Stomach (tissue), 19 donors: ENCODE measurements at places on chromosomes 7 and 10. TPM values are rescaled to one million over a fixed set of nuclear protein-coding genes. Genes with fewer than 3 reads are reported as not detected.

DNA sequence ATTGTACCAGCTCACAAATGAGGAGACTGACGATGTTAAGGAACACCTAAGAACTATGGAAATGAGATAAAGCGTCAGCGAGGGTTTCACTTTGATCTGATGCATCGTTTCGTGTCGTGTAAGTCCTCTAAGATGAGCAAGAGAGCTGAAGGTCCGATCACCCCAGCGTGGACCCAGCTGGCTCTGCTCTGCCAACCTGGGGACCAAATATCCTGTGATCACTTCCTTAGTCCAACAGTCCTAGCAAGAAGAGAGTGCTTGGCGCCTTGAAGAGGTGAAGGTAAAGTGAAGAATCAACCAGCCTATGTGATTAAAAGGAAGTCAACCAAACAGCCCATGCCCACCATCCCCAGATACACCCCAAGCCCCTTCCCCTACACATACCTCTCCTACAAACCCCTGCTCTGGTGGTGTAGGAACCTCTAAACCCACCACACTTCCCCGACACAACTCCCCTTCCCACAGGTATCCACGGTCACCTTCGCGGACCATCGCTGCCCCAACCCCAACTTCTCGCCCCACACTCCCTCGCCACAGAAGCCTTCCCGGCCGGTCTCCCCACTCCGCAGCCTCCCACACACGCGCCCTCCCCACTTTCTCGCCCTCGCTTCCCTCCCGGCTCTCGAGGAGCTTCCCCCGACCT lies 722 bp downstream of the UPF2 start:
- H3K27me3 ChIP-seq = no peaks in the 10 kb centered on the region
- peak overlapping the region; percentile 91 for H3K27ac ChIP-seq
- peak overlapping the region; percentile 99 for H3K4me3 ChIP-seq
- no peak for DNase-seq
- H3K4me1 ChIP-seq = peaks cover 6% of the 10 kb centered on the region

GRCh38 chr7:37448636-37449361 lies at the start of gene ELMO1:
Gene ELMO1 (minus strand): TSS chr7:37448864. CDS start chr7:37342690, 106,174 bp downstream.
- H3K4me1 ChIP-seq = peaks cover 13% of the 10 kb centered on the region
- DNase-seq = peak; percentile 92
- H3K27ac ChIP-seq = peak within 1 kb of the TSS; percentile 95
- H3K27me3 ChIP-seq = peaks cover 41% of the 10 kb centered on the region

Gene CCDC3
- 4.8 TPM for total RNA-seq

DNA sequence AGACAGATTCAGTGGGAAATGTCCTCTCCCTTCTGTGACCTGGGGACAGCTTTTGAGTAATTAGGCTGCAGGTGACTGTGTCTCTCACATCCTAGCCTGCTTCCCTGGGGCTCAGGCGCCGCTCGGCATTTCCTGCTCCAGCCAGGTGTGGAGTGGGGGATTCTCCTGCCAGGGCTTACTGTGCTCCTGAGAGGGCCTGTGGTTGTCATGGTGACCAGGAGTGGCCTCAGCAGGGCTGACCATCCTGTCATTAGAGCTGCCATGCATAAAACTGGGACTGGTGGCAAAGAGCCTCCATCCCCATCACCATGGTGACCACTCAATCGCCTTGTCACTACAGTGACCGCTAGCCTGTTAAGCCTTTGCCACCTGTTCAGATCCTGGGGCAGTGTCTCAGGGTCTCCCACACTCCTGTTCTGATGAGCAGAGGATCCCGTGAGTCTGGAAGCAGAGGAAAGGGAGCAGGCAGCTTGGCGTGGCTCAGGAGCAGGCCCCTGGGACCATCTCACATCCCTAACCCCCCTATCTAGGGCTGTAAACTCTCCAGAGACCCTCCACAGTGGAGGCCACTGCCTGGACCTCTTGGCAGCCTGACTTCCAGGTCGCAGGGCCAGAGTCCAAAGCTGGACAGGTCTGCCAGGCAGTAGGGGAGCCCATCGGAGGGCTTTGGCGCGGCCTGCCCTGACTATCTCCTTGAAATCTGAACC lies at the start of gene GCK:
Gene GCK (minus strand): TSS at position 154 of the 707 bp plus-strand sequence. CDS start 486 bp downstream, outside the sequence.
- H3K27me3 ChIP-seq = no peaks in the 10 kb centered on the region
- no peaks in the 10 kb centered on the region for H3K36me3 ChIP-seq
- no peak within 1 kb of the TSS for H3K27ac ChIP-seq
- H3K4me1 ChIP-seq = no peaks in the 10 kb centered on the region
- no peak within 1 kb of the TSS for H3K4me3 ChIP-seq

- H3K27ac ChIP-seq = no peak overlapping the region
- no peaks in the 10 kb centered on the region for H3K4me1 ChIP-seq
- no peak for DNase-seq
Measured at GRCh38 chr7:48045195-48045765, 9.9 kb downstream of the C7orf57 start.

GRCh38 chr10:14144451-14144850 lies 186.3 kb downstream of the FRMD4A start:
- H3K4me3 ChIP-seq = no peak overlapping the region
- no peaks in the 10 kb centered on the region for H3K36me3 ChIP-seq
- H3K27me3 ChIP-seq = no peaks in the 10 kb centered on the region
- H3K27ac ChIP-seq = no peak overlapping the region
- no peaks in the 10 kb centered on the region for H3K4me1 ChIP-seq
- DNase-seq = no peak

DNA sequence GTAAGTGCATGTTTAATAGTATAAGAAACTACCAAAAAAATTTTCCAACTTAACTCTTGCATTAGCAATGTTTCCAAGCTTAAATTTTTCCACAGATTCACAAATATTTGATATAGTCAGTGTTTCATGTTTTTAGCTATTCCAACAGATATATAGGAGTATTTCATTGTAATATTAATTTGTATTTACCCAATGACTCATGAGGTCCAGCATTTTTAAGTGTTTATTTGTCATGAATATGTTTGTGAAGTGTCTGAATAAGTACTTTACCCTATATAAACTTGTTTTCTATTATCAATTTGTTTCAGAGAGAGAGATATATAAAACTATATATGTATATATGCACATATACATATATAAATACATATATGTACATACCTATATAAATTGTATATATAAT lies 71.0 kb downstream of the SEMA3D start:
- no peaks in the 10 kb centered on the region for H3K4me1 ChIP-seq
- H3K27me3 ChIP-seq = no peaks in the 10 kb centered on the region
- no peaks in the 10 kb centered on the region for H3K36me3 ChIP-seq

- no peak for DNase-seq
- H3K27ac ChIP-seq = no peak overlapping the region
- H3K27me3 ChIP-seq = no peaks in the 10 kb centered on the region
- peaks cover 11% of the 10 kb centered on the region for H3K4me1 ChIP-seq
- no peaks in the 10 kb centered on the region for H3K36me3 ChIP-seq
Measured at GRCh38 chr10:93921338-93921737, 27.6 kb downstream of the SLC35G1 start.

- peak overlapping the region; percentile 92 for H3K4me3 ChIP-seq
- H3K4me1 ChIP-seq = peaks cover 21% of the 10 kb centered on the region
- peak overlapping the region; percentile 98 for H3K27ac ChIP-seq
- peaks cover 5% of the 10 kb centered on the region for H3K36me3 ChIP-seq
- peak; percentile 58 for DNase-seq
Measured at GRCh38 chr10:5812283-5813090, 747 bp downstream of the GDI2 start.

GRCh38 chr10:23892296-23892695 lies 316.6 kb upstream of the KIAA1217 start:
- no peaks in the 10 kb centered on the region for H3K4me1 ChIP-seq
- no peaks in the 10 kb centered on the region for H3K36me3 ChIP-seq
- no peaks in the 10 kb centered on the region for H3K27me3 ChIP-seq
